ENCODE measurements at places on chromosomes 12 and 14.
A peak's percentile ranks its signal among the peaks of the same experiment; 100 is the strongest.

- DNase-seq: no peak
Measured at GRCh38 chr12:91040096-91040755, 17.6 kb downstream of the KERA start.

DNA sequence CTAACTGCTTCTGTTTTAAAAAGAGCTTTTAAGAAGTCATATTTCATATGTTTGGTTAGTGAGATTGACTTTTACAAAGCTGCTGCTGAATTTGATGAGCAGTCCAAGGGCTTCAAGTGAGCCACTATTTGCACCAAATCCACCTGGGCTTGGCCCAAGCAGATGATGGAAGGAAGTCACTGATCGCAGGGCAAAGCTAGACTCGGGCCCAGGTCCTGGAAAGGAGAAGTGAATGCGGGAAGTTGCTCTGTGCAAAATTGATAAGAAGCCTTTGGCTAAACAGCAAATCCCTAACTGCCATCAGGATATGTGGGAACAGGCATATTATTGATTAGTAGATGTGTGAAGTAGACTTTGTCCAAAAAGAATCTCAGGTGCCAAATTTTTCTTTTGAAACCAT is 30.5 kb downstream of the PLXNC1 start:
- DNase-seq: no peak

GRCh38 chr12:45368841-45369489 is 153.1 kb downstream of the ANO6 start:
- no peak for DNase-seq

DNA sequence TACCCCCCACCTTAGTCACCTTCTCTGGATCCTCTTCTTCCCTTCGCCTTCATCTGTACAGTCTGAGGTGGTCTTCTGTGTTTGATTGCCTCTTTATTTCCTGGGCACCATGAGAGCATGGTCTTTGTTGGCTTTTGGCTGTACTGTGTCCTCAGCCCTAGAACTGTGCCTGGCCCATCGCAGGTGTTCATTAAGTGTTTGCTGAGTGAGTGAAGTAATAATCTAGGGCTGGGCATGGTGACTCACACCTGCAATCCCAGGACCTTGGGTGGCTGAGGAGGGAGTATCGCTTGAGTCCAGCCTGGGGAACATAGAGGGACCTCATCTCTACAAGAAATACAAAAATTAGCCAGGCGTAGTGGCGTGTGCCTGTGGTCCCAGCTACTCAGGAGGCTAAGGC is 13.9 kb downstream of the ALDH2 start:
- DNase-seq: no peak

GRCh38 chr14:91143862-91144261 is 30.0 kb downstream of the DGLUCY start:
- DNase-seq: no peak

DNA sequence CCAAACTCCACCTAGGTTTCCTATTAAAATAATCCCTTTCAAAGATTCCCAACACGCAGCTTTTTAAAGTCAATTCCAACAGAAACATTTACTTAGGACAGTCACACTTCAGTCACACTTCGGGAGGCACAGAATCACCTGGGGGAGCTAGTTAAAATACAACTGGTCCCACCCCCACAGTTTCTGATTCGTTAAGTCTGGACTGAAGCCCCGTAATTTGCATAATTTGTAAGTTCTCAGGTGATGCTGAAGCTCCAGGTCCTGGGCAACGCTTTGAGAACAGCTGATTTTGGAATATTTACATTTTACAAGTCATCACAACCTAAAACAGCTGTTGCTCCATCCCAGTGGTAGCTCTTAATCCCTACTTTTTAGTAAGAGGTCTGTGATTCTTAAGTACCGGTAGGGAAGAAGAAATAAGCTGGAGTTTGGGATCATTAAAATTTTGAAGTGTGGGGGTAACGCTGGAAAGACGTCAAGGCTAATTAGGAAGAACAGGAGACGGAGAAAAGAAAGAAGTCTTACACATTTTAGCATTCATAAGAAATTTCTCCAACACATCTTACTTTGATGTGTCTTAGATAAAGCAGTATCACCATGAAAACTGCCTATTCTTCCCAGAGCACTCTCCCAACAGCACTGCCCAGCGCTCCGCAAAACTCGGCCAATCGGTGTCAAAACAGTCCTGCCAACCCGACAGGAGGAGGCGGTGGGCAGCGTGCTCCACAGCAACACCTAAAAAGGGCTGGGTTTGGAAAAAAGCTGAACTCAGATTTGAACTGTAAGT is 1.1 kb downstream of the IPO8 start:
- DNase-seq: peak; percentile 29
